ENCODE measurements at places on chromosomes 12 and 14.

- no peaks in the 10 kb centered on the region for H3K36me3 ChIP-seq
- no peak for DNase-seq
- H3K4me3 ChIP-seq, result no peak overlapping the region
- no peak overlapping the region for H3K27ac ChIP-seq
- H3K27me3 ChIP-seq, result no peaks in the 10 kb centered on the region
Observed at GRCh38 chr12:17928708-17929366, 161.2 kb downstream of the RERGL start.

- no peak overlapping the region for H3K4me3 ChIP-seq
- H3K27me3 ChIP-seq, result no peaks in the 10 kb centered on the region
- H3K4me1 ChIP-seq, result no peaks in the 10 kb centered on the region
- no peak for DNase-seq
- H3K36me3 ChIP-seq, result no peaks in the 10 kb centered on the region
Observed at GRCh38 chr14:71230897-71231296, 323.6 kb downstream of the PCNX1 start.

DNA sequence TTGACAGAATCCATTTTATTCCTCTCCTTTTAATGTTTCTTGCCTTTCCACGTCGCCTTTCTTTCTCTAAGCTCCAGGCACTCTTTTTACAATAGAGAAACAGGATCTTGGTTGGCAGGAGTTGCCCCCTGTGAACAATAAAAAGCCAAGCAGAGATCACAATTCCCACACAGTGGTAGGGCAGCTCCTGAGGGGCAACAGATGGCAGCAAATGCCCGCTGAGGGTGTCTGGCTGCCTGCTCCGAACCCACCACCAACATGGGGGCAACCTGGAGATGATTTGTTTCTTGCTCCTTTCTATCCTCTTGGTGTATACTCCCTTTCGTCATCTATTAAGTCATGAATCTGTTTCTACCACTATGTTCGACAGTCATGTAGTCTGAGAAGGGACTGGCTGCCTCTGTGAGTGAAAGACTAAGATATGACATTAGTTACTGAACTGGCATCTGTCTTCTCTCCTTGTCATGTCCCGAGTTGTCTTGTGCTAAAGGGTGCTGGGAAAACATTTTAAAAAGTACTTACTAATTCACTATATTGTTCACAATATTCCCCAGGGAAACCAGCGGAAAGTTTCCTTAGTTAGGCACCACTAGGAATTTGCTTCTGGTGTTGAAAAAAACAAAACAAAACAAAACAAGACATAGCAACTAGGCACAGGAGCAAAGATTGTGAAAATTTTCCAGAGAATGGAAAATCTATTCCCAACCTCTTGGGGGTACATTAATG is 170.1 kb downstream of the STXBP6 start:
- H3K4me3 ChIP-seq, result no peak overlapping the region
- DNase-seq, result no peak
- no peaks in the 10 kb centered on the region for H3K36me3 ChIP-seq
- no peak overlapping the region for H3K27ac ChIP-seq
- no peaks in the 10 kb centered on the region for H3K27me3 ChIP-seq

DNA sequence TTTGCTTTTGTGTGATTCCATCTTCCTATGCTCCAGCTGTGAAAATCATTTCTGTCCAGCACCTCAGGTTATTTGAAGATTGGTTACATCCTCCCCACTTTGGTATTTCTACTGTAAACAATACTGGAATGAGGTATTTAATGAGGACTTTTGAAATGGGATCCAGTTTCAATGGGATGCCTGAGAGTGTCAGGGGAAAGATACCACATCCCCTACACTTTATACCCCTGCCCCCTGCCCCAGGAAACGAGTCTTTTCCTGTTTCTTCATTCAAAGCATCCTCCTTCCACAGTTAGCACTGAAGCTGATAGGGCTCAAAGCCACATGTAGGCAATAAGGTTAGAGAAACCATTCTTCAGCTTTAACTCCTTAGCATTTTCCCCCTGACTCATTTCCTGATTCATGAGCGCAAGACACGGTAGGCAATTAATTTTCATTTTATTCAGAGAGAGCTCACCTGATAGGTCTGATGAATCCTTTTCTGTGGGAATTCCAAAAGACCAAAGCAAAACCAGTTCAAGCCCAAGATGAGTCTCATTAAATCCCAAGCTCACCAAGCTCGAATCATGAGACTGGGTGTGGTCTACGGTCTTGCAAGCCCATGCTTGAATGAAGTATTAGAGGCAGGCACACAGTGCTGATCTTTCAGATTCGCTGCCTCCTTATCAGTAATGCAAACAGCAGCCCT is 143.6 kb upstream of the CRY1 start:
- H3K4me1 ChIP-seq, result no peaks in the 10 kb centered on the region
- no peak overlapping the region for H3K4me3 ChIP-seq
- H3K27ac ChIP-seq, result no peak overlapping the region
- no peak for DNase-seq
- H3K27me3 ChIP-seq, result no peaks in the 10 kb centered on the region

DNA sequence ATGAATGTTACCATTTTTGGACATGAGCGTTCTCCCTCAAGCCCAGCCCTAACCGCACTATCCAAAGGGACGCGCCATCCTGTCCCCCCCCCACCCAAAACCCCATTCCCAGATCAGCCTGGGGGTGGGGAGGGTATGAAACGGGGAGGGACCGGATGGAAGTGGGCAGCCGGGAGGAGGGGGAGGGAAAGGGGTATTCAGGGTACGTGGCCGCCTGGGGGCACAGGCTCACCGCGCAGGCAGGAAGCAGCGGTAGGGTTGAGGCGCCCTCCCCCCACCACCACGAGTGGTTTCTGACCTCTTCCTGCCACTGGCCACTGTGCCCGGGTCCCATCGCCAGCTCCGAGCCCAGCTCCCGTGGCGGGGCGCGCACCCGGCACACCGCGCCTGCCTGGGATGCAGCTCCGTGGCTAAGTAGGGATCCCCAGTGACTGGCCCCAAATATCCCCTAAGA is 1.4 kb downstream of the ACTN1 start:
- 0 out of 2 replicates have a peak, but pooled peaks cover 1% of the 10 kb centered on the region for H3K4me1 ChIP-seq
- no peak overlapping the region for H3K27ac ChIP-seq
- peak overlapping the region; percentile 86 for H3K4me3 ChIP-seq
- no peaks in the 10 kb centered on the region for H3K27me3 ChIP-seq
- no peak for DNase-seq
- peaks cover 7% of the 10 kb centered on the region for H3K36me3 ChIP-seq

GRCh38 chr12:50508970-50509663 is 4.3 kb downstream of the DIP2B start:
- H3K27me3 ChIP-seq, result no peaks in the 10 kb centered on the region
- H3K27ac ChIP-seq, result no peak overlapping the region
- H3K36me3 ChIP-seq, result no peaks in the 10 kb centered on the region
- no peak overlapping the region for H3K4me3 ChIP-seq
- no peaks in the 10 kb centered on the region for H3K4me1 ChIP-seq
- DNase-seq, result no peak

GRCh38 chr12:30878024-30878423 is 48.5 kb upstream of the TSPAN11 start:
- H3K36me3 ChIP-seq, result no peaks in the 10 kb centered on the region
- H3K27me3 ChIP-seq, result no peaks in the 10 kb centered on the region
- H3K27ac ChIP-seq, result no peak overlapping the region
- no peak for DNase-seq
- H3K4me1 ChIP-seq, result no peaks in the 10 kb centered on the region

All from iPS DF 6.9 (cell line).